ENCODE measurements at places on chromosomes 2 and 18.

GRCh38 chr2:138689705-138690104 lies 90.5 kb downstream of the NXPH2 start:
- DNase-seq = no peak

- no peak for DNase-seq
Measured at GRCh38 chr18:62827397-62827796, 112.1 kb downstream of the PHLPP1 start.

GRCh38 chr2:3470856-3471737 lies 48.2 kb downstream of the ADI1 start:
- no peak for DNase-seq

GRCh38 chr2:96687266-96687665 lies 44.7 kb downstream of the FER1L5 start:
- DNase-seq = no peak

- DNase-seq = no peak
Measured at GRCh38 chr18:5520464-5520863, 23.3 kb downstream of the EPB41L3 start.

- peak; percentile 23 for DNase-seq
Measured at GRCh38 chr2:219073413-219074129, 12.8 kb upstream of the IHH start.

DNA sequence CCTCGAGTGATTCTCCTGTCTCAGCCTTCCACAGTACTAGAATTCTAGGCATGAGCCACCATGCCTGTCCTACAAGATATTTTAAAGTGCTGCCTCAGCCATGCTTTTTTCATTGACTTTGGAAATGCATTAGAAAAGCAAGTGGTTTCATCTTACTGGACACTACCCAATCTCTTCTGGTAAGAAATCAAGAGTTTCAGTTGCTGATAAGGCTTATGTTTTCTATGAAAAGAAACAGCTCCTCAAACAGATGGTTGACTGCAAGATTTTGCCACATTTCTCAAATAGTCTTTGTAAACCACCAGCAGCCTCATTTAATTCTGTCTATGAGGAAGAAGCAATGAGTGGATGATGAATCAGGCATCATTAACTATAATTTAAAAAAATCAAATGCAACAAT lies 264.5 kb upstream of the LRP1B start:
- no peak for DNase-seq

DNA sequence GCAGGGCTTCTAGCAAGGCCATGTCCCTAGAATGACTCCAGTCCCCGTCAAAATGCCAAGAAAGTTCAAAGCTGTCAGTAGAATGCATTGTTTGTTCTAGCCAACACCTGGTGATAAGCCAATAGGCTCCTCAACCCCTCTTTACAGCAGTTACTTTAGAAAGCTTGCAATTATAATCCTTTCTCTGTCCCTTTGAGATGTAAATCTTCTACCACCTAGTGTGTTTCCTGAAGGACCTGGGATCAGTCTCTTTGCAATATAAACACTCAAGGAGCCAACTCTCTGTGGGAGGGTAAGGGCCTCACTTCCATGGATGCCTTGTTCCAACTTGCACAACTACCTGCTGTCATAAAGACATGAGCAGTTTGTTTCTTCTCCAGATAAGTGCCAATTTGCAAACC lies 301.8 kb downstream of the NBAS start:
- DNase-seq = no peak

DNA sequence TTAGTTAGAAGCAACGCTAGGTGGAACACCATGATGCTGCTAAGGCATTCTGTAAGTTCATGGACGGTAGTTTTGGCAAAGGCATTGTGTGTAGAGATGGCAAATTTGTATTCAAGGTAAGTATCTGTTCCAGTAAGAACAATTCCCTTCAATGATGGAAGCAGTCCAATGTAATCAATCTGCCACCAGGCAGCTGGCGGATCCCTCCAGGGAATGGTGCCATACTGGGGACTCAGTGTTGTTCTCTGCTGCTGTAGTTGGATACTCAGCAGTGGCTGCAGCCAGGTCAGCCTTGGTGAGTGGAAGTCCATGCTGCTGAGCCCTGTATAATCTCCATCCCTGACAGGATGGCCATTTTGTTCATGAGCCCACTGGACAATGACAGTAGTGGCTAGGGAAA lies 62.8 kb downstream of the ARL6IP6 start:
- DNase-seq = no peak

DNA sequence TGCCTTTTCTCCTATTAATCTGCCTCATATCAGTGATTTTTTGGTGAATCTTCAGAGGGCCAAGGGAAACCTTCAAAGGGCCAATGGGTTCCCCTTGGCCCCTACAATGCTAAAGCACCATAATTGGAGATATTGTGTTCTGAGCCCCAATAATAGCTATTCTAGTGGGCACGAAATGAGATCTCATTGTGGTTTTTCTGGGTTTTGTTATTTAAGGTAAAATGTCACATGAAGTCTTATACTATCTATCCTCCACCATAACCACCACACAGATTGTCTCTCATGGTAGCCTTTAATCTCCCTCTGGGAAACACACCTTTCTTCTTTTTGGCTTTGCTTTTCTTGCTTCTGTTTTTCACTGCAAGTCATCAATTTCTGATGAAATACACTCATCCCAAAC lies 152.8 kb downstream of the B3GNT2 start:
- no peak for DNase-seq

DNA sequence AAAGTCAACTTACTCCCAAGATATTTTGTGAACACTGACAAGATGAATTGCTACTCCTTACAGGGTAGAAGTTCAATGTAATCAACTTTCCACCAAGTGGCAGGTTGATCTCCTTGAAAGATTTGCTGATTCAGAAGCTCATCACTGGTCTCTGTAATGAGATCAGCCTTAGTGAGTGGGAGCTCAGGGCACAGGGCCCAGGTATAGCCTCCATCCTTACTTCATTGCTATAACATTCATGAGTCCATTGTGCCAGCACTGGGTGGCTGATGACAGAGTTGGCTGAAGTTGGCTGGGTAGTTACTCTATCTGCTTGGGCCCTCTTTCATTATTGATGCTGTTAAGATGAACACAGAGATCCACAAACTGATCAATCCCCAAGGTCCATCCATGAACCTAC lies 379.0 kb downstream of the IRS1 start:
- DNase-seq = no peak

DNA sequence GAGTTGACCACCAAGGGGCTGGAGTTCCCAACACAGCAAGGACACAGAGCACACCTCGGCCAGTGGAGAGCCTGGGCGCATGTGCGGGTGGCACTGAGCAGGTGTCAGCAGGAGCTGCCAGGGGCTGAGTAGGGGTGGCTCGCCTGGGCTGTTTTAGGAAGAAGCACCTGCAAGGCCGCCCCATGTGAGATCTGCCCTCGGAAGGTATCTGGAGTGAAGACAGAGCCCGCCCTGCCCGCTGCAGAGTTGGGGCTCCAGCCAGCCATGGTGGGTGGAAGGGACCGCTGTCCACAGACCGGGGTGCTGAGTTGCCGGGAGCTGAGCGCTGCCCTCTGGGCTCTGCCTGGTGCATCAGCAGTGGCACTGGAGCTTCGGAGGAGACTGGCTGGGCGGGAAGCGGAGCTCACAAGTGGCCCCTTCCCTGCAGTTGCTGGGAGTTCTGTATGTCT lies 35.2 kb downstream of the MTERF4 start:
- no peak for DNase-seq

DNA sequence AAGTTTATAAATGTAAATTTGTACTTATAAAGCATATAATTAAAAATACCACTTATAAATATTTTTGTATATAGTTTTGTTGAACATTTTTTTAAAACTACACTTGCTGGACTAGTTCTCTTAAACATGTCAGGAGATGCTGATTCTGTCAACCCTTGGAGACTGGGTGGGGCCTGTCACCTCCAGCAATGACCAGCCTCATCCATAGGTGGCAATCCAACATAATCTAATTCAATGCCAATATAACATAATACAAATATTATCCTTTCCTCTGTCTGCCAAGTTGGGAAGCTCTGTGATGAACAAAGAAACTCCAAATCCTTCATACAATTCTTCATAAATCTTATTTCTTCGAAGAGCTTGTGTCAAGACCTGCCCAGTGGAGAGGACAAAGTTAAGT lies 140.4 kb downstream of the RBMS1 start:
- peak; percentile 38 for DNase-seq

DNA sequence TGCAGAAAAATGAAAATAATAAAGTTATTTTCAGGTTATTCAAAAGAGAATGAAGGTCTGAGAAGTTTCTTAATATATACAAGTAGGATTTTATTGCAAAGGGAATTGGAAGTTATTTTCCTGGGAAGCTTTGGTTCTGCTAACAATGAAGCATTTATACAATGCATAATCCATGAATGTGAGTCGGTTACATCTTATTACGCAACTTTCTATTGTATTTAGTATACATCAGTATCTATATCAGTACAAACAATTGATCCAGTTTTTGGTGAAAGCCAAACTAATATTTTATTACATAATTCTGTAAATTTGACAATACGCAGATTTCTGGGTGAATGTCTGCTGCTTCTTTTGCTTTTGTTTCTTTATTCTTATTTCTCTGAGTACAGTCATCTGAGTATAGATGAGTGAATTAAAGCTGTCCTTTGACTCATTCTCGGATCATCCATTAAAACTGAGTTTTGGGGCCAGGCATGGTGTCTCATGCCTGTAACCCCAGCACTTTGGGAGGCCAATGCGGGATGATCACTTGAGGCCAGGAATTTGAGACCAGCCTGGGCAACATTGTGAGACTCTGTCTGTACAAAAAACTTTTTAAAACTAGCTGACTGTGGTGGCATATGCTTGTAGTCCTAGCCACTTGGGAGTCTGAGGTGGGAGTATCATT lies 108.5 kb downstream of the SOCS6 start:
- no peak for DNase-seq

DNA sequence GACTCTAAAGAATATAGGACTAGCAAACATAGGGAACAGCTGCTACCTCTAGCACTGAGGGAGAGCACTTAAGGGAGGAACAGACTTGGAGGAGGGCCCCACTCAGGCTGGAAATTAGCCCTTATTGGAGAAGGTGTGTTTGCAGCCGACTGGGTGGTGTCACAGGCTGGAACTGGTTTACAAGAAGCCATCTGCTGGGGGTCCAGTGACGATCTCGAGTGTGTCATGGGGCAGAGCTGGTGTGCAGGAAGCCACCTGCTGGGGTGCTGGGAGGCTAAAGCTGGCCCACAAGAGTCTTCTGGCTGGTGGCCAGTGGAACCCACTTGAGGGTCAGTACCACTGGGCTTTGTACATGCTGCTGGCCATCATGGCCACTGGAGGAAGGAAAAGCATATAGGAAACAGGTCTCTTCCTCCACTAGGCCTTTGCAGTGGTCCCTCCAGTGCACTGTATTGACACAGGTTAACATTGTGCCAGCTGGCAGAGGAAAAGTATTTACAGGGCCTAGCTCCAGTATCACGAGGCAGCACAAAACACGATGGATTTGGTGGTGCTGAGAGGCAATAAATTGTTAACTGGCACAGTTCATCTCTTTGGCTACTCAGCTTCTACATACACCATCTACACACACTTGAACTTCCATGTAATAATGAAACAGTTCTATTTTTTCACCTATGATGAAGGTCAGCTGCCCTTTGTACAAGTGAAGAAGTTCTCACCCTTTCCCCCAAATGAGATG lies 43.6 kb downstream of the MAP3K20 start:
- no peak for DNase-seq

DNA sequence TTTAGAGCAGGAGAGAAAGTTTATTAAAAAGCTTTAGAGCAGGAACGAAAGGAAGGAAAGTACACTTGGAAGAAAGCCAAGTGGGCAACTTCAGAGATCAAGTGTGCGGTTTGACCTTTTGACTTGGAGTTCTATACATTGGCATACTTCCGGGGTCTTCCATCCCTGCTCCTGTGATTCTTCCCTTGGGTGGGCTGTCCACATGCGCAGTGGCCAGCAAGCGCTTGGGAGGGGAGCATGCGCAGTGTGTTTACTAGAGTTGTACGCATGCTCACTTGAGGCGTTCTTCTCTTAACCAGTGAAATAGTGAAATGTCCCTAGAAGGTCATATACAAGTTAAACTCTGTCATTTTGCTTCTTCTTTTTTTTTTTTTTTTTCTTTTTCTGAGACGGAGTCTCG lies 56.9 kb upstream of the ZNF532 start:
- no peak for DNase-seq

DNA sequence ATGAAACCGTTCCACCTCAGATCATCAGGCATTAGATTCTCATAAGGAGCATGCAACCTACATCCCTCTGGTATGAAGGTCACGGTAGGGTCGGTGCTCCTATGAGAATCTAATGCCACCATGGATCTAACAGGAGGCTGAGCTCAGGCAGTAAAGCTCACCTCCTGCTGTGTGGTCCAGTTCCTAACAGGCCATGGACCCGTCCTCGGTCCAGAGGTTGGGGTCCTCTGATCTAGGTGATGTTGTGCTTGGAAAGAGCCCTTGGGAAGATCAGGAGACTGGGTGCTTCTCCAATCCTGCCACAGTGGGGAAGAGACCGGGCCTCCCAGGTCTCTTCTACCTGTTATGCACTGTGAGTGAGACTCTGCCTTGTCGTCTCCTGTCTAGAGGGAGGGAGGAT lies 104.6 kb downstream of the ACKR3 start:
- no peak for DNase-seq

DNA sequence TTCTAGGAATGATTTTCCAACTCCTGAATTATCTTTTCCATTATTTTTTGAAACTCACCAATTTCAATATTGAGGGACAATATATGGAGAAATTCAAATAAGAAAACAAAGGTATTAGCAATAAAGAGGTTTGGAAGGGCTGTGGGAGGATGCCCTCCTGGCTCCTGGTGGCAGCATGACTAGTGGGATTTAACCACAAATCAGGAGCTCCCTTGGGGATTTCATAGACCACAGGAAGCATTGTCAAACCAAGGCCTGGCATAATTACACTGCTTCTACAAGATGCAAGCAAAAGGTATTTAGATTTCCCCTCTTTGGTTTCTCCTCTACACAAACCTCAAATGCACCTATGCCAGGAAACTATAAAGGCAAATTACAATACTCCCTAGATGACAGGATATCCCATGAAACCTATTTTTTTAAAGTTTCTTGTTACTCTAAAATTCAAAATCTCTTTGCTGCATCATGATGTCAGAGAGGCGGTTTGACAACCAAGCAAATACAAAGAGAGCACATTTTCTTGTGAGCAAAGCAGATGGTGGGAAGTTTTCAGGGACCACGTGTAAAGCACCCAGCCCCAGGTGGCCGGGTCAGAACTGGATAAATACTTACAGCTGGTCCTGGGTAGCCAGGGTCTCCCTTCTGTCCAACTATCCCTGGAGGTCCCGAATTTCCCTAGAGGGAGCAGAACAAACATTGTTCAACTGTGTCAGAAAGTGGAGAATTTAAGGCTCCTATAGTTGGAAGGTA lies 67.9 kb downstream of the COL6A3 start:
- DNase-seq = no peak

DNA sequence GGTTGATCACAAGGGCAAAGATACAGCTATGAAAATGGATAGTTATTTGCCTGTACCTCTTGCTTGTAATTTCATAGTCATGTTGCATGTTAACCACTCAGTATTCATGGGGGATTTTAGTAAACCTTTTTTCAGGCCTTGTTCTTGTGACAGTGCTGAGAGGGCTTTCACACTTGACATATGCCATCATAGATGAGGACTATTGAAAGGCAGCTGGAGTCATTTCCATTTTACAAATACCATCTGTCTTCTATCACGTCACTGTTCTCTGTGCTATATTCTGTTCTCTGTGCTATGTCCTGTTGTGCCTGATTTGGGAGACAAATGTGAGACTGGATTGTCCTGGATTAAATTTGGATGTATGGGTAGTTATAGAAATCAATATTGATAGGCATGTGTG lies 131.7 kb downstream of the LYPD6B start:
- DNase-seq = no peak

Data from endothelial cell of umbilical vein (primary cell).